Stimulated activated CD8-positive, alpha-beta memory T cell treated with anti-CD3 and anti-CD28 coated beads, Interleukin-12 subunit alpha, Interleukin-12 subunit beta, amount 100 ng/mL, for 4 hours (primary cell): ENCODE measurements at places on chromosomes 11 and 22.

- DNase-seq, result no peak
Observed at GRCh38 chr11:14819596-14819995, 72.4 kb downstream of the CYP2R1 start.

- no peak for DNase-seq
Observed at GRCh38 chr11:94862926-94863880, 95.0 kb downstream of the AMOTL1 start.

GRCh38 chr22:37209140-37209845 lies 3.0 kb downstream of the SSTR3 start:
- no peak for DNase-seq

- no peak for DNase-seq
Observed at GRCh38 chr11:61292356-61292755, 2.8 kb downstream of the VWCE start.

DNA sequence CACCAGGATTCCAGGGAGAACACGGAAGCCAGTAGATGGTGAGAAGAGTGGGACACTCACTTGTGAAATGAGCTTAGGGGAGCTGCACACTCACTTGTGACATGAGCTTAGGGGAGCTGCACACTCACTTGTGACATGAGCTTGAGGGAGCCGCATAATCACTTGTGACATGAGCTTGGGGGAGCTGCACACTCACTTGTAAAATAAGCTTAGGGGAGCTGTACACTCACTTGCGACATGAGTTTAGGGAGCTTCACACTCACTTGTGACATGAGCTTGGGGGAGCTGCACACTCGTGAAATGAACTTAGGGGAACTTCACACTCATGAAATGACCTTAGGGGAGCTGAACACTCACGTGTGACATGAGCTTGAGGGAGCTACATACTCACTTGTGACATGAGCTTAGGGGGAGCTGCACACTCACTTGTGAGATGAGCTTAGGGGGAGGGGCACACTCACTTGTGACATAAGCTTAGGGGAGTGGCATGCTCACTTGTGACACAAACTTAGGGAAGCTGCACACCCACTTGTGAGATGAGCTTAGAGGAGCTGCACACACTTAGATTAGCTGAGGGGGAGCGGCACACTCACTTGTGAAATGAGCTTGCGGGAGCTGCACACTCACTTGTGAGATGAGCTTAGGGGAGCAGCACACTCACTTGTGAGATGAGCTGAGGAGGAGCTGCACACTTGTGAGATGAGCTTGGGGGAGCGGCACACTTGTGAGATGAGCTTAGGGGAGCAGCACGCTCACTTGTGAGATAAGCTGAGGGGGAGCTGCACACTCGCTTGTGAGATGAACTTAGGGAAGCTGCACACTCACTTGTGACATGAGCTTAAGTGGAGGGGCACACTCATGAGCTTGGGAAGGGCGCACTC lies 59.0 kb downstream of the NCAPD3 start:
- DNase-seq, result no peak
